ENCODE measurements at places on chromosomes 3 and 15.

GRCh38 chr3:139715166-139715565, 37.4 kb upstream of the NMNAT3 start:
- DNase-seq = no peak

DNA sequence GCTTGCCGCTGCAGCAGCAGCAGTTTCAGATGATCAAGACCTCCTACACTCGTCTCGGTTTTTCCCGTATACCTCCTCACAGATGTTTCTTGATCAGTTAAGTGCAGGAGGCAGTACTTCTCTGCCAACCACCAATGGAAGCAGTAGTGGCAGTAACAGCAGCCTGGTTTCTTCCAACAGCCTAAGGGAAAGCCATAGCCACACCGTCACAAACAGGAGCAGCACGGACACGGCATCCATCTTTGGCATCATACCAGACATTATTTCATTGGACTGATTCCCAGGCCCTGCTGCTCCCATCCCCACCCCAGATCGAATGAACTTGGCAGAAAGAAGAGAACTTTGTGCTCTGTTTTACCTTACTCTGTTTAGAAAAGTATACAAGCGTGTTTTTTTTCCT, 17.6 kb downstream of the CALML4 start:
- DNase-seq = no peak

DNA sequence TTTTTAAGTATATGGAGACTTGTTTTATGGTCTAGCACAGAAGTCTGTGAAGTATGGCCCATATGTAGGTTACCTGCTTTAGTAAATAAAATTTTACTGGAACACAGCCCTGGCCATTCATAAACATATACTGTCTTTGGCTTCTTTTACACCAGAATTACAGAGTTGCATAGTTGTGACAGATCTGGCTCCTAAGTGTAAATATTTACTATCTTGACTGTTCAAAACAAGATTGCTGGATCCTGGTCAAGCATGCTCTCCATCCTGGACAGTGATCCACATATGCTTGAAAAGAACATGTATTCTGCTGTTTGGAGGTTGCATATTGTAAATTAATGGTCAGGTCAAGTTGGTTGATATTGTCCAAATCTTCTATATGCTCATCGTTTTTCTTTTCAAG, 57.9 kb downstream of the STT3B start:
- DNase-seq = no peak

DNA sequence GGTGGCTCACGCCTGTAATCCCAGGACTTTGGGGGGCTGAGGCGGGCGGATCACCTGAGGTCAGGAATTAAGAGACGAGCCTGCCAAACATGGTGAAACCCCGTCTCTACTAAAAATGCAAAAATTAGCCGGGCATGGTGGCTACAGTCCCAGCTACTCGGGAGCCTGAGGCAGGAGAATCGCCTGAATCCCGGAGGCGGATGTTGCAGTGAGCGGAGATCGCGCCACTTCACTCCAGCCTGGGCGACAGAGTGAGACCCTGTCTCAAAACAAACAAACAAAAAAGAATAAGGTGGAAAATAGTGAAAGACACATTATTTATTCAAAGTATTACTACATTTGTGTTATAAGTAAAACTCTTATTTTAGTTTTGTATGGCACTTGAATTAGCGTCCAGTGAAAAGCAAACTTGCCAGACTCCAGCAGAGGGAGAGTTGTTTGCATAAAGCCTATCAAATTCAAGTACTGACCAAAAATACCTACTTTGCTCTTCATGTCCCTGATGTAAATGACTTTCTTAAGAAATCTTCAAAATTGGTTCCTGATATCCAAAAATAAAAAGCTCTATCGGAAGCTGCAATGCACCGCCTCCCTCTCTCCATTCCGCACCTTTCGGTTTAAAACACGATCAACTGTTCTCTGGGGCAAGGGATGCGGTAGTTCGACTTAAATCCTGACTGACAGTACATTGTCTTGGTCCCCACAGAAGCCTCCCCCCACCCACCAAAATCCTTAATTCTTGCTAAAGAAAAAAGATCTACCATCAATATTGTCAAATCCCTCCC, 1.2 kb downstream of the TRPM7 start:
- DNase-seq = no peak

DNA sequence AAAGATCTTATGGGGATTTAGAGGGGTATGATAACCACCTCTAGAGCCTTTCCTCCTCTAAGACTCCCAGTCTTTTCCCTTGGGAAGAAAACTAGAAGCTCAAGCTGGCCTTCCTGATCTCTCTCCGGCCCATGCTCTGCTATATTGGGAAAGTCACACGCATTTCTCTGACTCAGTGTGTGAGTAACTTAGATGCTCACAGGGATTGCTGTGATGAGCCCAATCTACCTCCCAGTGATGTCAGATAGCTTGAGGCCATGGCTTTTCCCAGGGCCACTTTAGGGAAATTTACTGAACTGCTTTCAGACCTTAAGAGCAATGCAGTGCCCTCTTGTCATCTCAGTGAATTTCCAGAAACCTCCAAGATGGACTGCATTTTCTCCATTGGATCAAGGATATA, 8.6 kb upstream of the ST8SIA2 start:
- DNase-seq = no peak

DNA sequence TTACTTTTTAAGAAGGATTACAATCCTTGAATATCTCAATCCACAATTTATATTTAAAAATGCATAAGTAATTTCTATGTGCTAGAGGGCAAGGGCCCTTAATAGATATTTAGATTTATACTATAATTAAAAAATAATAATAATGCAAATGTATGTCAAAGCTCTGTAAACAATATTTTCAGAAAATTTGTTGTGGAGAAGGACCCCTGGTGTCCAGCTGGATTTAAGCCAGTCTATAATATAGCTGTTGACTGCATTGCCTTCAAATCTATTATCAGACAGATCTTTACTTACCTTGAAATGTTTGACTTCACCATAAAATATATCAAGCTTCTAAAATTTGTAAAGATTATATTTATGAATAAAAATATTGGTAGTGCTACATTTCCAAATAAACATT, 65.6 kb downstream of the ZBTB20 start:
- no peak for DNase-seq

GRCh38 chr3:8663177-8664061, 18.8 kb upstream of the SSUH2 start:
- peak; percentile 17 for DNase-seq

GRCh38 chr15:50344006-50344464, 11.0 kb downstream of the GABPB1 start:
- no peak for DNase-seq

DNA sequence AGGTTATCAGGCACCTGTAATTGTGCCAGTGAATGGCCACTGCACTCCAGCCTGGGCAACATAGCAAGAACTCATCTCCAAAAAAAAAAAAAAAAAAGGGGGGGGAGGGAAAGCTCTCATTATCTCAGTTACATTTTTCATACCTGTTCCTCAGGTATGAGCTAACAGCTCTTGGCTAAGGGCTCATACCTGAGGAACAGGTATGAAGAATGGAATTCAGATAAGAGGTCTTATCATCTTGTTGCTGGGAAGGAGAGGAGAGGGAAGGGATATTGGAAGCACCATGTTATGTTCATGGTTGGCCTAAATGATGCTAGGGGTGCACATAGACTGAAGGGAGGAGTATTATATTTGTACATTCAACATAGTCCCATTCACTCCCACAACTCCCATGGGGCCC, 2.6 kb downstream of the SLC15A2 start:
- DNase-seq = no peak

GRCh38 chr3:16494814-16495431, 18.6 kb downstream of the RFTN1 start:
- no peak for DNase-seq

GRCh38 chr15:79030470-79030869, 60.1 kb downstream of the RASGRF1 start:
- DNase-seq = no peak

GRCh38 chr3:22016197-22016596, 265.2 kb upstream of the ZNF385D start:
- no peak for DNase-seq

DNA sequence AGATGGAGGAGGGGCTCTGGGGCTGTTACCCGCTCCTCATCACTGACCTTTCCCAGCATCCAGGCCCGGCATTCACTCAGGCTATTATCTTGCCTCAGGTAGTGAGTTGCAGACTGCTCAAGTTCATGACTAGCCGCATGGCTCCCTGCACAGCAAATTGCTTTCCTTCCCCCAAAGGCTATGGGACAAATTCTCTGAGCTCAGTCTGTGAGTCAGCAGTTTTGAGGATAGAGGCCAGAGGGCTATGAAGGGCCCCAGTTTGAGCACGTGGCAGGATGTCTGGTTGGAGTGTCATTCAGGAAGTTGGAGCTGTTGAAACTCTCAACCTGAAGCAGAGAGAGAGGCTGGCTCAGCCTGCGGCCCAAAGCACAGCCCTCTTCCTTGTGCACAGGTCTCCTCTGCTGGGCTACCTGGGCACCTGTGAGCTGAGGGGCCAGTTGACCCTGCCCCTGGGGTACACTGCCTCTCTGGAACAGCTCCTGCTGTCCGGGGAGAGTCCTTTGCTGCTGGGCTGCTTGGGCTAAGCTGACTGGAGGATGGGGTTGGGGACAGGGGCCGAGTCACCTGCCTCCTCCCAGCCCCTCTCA, 7.9 kb downstream of the FAH start:
- no peak for DNase-seq
